Jurkat, Clone E6-1 (cell line): ENCODE measurements at places on chromosomes 1 and 21.

GRCh38 chr1:161486806-161487741, 18.2 kb upstream of the FCGR2A start:
- peak; percentile 71 for DNase-seq

- no peak for DNase-seq
Measured at GRCh38 chr21:32764186-32764585, 7.4 kb downstream of the PAXBP1 start.

DNA sequence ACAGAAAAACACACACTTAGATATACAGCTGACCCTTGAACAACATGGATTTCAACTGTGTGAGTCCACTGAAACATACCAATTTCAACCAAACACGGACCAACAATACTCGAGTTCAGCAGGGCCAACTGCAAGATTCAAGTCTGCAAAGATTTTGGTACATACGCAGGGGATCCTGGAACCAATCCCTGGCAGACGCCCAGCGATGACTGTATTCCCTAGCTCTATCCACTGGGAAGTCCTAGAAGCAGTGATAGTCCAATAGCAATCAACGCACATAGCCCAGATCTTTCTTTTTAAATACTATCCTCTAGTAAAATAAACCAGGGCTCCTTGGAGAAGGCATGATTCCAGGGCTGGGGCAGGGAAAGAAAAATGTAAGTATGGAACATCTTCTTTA, 9.0 kb downstream of the DDX59 start:
- no peak for DNase-seq

- DNase-seq, result peak; percentile 22
Measured at GRCh38 chr1:51433269-51433971, 85.6 kb downstream of the EPS15 start.

GRCh38 chr1:30846587-30846986, 62.0 kb downstream of the SDC3 start:
- no peak for DNase-seq

DNA sequence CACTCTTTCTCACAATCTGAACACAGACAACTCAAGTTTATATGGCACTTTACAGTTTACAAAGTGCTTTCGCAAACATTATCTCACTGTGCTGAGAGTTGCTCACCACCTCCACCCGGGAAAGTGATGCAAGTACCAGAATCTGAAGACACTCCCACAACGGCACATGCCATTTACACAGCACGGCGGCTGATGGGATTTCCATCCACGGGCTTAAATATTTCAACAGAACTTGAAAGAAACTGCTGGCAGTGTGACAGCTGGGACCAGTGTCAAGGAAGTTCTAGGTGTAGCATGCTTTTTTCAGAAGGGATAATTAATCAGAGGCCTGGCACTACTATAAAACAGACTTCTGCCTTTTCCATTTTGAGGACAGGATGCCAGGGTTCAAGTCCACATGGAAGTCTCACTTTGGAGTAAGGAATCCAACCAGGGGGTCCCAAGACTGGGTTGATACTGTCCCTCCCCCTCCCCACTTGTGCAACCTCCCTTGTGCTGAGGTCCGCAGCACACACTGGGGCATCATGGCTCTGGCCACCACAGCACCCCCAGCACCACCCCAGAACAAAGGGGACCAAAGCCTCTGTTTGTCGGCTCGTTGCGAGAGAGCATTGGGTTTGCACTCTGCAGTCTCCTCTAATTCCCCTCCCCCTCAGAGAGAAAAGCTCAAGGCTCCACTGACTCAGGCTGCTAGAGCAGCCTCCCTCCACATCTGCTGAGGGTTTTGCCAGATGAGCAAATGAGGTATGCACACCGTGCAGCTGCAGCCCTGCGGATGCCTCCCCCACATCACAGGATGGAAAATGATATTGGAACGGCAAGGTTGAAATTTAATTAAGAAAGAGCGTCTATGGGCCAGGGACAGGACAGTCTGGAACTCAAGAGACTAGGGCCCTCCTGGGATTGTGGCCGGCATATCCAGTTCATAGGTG, 154.9 kb downstream of the TGFBR3 start:
- DNase-seq, result peak; percentile 62

DNA sequence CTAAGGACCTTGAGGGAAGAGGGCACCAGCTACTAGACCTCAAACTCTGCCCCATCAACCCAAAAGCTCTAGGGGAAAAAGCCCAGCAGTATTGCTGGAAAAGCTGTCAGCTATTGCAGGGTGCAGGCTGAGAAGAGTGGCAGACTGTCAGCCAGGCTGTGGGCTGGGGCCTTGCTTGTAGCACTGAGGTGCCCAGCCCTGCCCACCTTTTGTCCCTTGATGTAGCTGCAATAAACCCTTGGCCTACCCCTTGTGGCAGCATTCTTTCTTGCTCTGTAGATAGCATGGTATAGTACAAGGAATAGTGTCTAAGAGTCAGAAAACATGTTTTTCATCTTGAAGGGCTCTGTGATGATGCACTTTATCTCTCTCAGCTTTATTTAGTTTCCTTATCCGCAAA, 39.4 kb downstream of the CDC14A start:
- DNase-seq, result no peak

- no peak for DNase-seq
Measured at GRCh38 chr1:170174395-170174794, 28.6 kb downstream of the NTMT2 start.

DNA sequence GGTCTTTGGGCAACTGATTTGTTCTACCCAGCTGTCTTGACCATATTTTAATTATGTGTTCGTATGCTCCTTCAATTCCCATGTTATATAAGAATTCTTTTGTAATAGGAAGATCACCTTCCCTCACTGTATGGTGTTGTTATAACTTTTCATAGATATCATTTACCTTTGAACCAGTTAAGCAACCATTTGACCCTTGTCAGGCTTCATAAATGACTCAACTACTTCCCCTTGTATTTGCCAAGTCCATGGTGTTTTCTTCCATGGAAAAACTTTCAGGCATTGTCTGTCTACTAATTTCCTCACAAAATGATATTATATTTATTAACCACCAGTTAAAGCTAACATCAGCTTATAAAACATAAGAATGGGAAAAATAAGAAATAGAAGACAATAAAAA, 5.1 kb downstream of the BPNT1 start:
- DNase-seq, result no peak

GRCh38 chr1:68916221-68916902, 419.5 kb upstream of the DEPDC1 start:
- no peak for DNase-seq

DNA sequence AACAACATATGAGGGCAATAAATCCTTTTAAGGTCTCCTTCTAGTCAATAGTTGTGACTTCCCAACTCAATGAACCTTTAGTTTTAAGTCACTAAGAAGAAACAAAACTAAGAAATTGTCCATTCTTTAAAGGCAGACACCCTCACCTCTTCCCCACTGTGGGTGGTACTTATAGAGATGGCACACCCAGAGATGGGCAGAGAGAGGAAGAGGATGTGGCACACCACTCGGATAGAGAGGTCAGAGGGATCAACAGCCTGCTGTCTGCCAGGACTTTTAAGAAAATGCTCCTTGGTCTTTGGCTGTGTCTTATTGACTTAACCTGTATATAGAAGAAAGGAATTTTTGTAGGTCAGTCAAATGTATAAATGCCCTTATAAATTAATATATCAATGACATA, 45.1 kb downstream of the FASLG start:
- peak; percentile 61 for DNase-seq

DNA sequence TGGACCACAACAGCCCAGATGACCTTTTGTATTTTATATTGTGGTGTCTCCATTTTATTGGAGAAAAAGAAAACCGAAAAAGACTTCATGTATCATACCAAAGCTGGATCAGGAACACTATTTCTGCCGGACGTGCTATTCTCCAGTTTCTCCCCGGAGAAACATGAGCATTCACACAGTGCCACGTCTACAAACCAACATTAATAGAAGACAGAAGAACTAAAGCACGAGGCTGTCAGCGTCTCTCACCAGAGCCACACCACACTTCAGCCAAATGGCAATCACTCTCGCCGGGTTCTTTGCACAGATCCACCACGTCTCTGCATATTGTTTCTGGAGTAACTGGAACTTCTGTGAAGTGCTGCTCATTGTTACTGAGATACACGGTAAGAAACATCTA, 24.8 kb downstream of the TP53BP2 start:
- no peak for DNase-seq

DNA sequence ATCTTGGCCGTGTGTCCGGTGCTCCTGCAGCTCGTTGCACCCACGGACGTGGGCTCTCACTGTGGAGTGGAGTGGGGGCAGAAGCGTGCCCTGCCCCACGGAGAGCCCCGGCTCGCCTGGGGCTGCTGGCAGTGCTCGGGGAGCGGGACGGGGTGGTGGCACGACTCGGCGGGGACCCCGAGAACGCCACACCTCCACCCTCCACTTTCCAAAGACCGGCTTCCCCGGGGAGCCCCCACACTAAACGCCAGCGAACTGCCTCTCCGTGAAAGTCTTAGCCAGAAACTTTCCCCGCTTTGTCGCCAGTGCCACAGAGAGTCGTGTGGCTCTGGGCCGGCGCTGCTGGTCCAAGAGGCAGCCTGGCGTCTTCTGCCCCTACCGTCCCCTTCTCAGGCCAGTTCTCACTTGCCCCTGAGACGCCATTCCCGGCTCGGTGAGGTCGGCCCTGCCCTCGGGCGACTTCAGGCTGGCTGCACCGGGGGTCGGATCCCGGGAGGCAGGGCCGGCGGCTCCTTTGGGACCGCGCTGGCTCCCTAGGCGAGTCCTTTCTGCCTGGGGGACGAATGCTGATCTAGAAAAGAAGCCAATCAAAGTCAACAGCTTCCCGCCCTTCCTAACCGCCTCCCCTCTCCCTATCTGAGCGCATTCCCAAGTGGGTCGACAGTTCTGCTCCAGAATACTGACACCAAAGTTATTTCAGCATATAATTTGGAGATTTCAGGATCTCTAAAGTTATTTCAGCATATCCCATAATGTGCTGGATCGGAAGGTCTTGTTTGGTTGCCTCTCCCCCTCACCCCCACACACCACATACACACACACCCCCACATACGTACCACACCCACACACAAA, 2.6 kb upstream of the SAMD13 start:
- DNase-seq, result peak; percentile 69

DNA sequence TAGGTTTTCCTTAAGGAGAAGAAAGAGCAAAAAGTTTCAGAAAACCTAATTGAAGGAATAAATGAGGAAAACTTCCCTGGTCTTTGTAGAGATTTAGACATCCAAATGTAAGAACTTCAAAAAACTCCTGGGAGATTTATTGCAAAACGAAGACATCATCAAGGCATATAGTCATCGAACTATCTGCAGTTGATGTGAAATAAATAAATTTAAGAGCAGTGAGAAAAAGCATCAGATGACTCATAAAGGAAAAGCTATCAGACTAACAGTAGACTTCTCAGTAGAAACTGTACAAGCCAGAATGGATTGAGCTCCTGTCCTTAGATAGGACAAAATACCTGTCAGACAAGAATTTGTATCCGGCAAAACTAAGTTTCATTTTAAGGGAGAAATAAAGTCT, 569.4 kb upstream of the ADAMTS5 start:
- DNase-seq, result no peak

- DNase-seq, result no peak
Measured at GRCh38 chr1:7781501-7781900, 2.6 kb upstream of the PER3 start.

DNA sequence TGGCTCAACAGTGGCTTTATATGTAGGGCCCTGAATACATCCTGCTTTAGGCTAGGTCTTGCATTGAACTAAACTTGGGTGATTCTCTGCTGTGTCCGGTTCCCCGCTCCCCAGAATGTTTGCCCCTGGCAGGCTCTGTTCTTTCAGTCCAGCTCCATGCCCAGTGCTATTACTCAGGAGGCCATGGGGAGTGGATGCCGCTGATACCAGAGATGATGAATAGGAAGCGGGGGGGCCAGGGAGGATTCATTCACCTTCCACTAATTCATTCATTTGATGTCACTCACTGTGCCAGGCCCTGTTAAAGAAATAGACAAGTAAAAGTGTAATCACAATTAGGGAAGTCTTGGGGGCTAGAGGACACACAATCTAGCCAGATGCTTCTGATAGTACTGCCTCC, 83.8 kb downstream of the TMEM53 start:
- no peak for DNase-seq

DNA sequence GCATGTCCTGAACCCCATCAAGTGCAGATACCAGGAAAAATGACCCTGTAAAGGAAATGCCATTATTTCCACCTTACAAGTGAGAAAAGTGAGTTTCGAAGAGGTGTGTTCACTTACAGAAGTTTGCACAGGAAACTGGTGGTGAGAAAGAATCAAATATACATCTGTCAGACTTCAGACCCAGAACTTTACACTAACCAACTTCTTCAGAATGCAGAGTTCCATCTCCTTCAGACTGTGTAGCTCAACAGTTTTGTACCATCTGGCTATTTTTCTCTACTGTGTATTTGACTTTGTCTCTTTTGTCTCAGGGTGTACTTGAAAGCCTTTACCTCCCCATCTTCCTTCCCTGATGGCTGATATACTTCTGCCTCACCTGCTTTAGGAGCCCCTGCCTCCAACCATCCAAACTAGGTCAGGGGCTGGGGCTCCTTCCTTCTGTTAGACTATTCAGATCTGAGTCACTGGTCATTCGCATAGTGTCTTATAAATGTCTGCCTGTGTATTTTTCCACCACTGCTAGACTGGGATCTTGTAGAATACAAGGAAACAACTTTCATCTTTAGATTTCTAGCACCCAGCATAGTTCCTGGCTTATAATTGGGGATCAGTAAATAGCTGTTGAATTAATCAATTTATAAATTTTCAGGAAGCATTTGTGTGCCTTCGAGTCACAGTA, 247.9 kb downstream of the FGGY start:
- DNase-seq, result peak; percentile 18

GRCh38 chr1:178538192-178538916, 25.4 kb downstream of the TEX35 start:
- DNase-seq, result no peak

DNA sequence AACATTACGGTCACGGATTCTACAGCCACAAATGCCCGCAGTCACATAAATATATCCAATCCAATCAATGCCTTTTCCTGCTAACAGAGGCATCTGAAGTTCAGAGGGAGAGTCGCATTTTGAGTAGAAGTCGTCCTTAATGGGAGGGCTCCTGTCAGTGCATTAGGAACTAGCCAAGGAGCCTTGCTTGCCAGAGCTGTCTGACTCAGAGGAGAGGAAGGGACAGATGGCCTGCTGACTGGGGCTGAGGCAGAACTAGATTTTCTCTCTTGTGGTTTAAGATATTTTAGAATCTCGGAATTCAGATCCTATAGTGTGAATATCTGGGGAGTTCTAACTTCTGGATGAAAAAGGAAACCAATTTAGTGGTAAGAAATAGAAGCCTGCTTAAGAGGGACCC, 10.6 kb downstream of the XKR8 start:
- DNase-seq, result no peak

DNA sequence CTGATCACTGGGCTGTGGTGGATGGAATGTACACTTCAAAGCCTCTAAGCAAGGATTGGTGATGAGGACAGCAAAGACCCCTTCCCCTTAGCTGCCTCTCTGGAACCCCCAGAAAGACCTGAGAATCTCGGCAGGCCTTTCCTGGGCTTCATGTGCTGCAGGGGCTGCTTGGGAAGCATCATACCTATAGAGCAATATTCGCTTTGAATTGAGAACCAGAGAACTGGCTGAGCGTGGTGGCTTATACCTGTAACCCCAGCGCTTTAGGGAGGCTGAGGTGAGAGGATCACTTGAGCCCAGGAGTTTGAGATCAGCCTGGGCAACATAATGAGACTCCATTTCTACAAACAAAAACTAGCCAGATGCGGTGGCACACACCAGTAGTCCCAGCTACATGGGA, 22.0 kb downstream of the CSF1 start:
- DNase-seq, result no peak

- no peak for DNase-seq
Measured at GRCh38 chr1:50667710-50668356, 244.6 kb upstream of the DMRTA2 start.
